GM19239 (cell line): ENCODE measurements at places on chromosomes 3 and 15.

- no peak for DNase-seq
Observed at GRCh38 chr15:39051626-39052322, 487.2 kb upstream of the RASGRP1 start.

DNA sequence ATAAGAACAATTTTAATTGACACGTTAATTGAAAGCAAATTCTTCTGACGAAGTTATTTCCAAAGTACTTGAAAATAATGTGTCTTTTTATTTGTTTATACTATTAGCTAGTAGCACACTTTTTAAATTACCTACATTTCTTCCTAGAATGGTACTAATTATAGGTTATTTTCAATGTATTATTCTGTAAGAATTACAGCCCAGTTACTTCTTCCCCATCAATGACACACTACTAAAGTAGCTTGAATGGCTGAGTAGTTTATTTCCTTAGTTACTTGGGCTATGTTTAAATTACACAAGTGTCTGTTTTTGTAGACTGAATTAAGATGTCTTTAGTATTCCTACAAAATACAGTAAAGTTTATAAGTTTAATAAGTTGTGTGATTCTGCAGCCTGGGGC lies 217.6 kb upstream of the IL12A start:
- no peak for DNase-seq

DNA sequence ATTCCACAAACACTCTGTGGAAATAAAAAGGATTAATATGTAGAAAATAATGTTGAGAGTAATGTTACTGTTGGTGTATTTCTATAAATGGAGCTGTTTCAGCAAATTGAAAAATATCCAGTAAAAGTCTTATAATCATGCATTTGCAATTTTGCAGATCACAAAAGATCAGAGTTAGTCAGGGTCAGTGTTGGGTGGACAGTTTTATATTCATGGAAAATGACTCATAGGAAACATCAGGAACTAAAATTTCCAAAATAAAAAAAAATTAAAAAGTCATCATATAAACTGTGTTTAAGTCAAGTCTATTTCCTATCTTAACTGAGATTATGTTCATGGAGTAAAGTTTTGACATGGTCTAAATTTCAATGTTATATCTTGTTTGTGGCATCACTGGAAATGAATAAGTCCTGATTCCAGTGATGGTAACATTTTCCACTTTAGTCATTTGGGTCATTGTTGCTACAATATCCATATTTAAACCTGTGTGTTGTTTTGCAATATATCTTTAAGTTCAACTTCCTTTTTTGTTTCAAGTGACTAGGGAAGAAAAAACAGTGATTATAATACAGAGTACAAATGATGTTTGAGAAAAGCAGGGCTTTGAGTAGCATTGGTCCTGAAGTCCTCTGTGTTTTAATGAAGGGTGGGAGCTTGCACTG lies 37.8 kb downstream of the MITF start:
- DNase-seq: no peak

DNA sequence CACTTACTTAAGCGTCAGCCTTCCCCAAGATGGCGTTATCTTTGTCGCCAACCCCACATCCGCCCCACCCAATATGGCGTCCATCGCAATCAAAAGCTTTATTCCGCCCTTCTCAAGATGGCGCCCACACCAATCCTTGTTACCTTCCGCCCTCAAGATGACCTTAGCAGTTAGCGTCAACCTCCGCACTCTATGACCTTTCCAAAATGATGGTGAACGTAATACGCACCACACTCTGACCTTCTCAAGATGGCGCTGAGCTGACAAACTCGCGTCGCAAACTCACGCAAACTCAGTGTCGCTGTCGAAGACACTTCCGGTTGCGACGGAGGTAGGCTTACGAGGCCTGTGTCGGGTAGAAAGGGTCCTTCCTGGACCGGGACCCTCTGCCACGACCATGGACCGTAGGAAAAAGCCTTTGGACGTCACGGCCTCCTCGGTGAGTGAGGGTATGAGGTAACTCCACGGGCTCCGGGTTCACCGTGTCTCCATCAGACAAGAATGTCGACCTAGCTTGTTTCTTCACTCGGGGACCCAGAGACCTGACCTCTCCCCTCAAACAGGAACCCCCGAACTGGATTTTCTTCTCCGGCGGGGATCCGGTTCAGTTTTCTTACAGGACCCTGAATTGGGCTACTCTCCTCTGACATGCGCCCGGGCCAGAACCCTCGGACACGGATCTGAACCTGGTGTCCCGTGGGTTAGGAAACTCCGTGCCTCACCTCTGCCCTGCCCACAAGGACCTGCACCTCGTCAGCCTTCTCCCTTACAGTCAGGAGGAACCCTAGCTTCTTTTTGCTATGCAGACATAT lies at the start of gene CCDC174:
Gene CCDC174 (plus strand): TSS at position 323 of the 812 bp plus-strand sequence. CDS start 75 bp downstream, at position 398.
- peak; percentile 80 for DNase-seq

DNA sequence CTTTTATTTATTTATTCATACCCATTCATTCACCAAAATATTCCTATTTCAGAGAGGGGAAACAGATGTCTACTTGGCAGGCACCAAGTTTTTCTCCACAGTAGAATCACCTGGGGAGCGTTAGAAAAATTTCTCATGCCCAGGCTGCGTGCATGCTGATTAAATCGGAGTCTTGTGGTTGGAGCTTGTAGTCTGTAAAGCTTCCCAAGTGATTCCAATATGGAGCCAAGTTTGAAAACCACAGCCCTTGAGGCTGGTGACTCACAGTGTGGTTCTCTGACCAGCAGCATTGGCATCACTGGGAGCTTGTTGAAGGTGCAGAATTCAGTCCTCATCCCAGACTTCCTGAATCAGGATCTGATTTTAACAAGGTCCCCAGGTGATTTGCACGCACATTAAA lies 49.7 kb downstream of the PDHB start:
- no peak for DNase-seq

GRCh38 chr3:128399221-128399915 lies 67.3 kb downstream of the DNAJB8 start:
- no peak for DNase-seq

DNA sequence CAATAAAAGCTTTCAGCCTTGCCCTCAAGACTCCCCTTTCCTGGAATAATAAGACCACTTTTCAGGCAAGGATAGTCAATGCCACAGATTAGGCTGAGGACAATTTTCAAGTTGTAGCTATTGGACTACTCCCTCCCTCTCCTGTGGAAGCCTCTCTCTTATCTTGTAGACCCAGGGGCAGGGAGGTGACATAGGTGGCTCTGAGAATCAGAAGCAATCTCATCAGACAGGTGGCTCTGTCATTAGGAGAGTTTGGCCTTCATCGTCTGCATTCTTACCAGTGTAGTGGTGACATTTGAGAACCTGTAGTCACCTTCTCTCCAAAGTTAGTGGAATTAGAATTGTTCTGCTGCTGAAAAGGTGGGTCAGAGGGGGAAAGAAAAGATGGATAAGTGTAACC lies 80.0 kb downstream of the LARS2 start:
- DNase-seq: no peak

DNA sequence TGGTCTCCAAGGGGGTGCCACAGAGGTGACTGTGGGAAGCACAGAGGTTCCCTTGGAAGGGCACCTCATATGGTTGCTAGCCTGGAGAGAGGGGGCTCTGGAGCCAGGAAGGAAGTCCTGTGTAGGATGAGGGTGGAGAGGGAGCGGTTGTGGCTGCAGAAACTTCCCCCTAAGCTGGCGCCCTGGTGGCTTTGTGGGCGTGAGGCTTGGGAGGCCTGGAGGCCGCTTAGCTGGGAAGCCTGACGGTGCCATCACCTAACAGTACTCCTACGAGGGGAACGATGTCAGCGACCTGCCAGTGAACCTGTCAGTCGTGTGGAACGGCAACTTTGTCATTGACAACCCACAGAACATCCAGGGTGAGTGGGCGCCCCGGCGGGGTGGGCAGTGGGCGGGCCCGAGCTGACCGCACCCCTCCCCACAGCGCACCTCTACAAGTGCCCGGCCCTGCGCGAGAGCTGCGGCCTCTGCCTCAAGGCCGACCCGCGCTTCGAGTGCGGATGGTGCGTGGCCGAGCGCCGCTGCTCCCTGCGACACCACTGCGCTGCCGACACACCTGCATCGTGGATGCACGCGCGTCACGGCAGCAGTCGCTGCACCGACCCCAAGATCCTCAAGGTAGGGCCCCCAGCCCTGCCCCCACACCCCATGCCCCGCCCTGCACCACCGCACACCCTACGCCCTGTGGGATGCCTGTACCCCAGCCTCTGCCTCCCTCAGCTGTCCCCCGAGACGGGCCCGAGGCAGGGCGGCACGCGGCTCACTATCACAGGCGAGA lies 31.0 kb downstream of the PLXNA1 start:
- no peak for DNase-seq

DNA sequence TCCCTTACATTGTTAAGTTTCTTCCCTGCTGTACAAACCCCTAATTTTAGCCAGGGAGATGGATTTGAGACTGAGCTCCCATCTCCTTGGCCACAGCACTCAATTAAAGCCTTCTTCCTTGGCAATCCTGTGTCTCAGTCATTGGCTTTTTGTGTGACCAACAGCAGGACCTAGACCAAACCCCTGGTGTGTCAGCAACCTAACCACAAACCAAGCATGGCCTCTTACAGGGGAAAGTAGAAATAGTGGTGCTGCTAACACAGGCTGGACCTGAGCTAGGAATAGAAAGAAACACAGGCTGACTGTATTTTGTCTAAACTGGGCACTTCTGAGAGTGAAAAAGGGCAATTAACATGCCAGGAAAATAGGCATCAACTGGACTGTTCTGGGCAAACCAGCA lies 37.9 kb downstream of the PPCDC start:
- peak; percentile 47 for DNase-seq

DNA sequence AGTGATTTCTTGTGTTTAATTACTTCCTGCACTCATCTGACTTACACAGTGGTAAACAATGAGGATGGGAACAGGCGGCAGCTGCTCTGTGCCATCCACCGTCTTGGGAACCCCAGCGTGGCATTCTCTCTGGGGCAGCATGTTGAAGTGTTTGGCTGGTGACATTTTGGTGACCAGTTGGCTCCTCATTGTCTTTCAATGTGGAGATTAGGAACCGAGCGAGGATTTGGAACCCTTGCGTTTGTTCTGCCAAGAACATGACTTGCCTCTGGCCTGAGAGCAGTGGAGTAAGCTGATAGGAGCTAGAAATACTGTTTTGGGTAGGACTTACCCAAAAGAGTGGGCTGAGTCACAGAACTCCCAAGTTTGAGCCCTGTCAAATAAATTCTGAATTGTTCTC lies 88.8 kb downstream of the IGF1R start:
- no peak for DNase-seq

DNA sequence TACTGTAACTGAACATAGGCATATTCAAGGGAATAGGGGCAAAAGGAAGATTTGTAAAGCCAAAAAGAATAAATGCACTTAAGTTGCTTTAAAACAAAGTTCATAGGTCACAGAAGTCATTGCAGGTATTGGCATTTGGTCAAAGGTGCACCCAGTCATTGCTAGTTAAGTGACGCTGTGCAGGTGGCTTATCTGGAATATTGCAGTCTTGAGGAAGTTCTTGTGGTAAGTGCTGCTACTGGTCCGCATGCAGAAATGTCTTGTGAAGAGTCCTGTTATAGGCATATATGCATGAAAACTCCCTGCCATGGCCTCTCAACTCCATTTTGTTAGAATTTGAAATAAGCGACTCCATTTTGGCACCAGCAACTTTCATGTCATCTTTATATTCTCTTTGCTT lies 293.1 kb downstream of the GBE1 start:
- DNase-seq: no peak

DNA sequence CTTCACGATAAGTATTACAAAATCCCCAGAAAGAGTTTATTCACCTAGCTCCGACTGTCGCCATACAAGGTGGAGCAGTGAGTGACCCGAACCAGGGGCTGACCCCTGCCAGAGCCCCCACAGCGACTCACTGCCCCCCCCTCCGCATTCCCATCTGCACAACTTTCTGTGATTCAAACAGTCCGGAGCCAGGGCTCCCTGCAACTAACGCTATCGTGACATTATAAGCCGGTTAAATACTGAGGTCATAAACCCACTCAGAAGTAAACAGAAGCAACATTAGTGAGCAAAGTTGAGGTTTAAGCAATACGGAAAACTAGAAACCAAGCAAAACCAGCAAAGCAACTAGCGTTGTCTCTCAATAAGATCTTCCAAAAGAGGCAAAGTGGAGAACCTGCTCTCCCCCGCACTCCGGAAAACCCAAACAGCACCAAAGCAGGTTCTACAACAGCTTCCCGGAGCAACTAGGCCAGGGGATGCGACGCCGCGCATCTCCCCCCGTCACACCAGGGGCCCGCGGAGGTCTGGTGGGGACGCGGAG lies 642 bp downstream of the SCAP start:
- peak; percentile 30 for DNase-seq

DNA sequence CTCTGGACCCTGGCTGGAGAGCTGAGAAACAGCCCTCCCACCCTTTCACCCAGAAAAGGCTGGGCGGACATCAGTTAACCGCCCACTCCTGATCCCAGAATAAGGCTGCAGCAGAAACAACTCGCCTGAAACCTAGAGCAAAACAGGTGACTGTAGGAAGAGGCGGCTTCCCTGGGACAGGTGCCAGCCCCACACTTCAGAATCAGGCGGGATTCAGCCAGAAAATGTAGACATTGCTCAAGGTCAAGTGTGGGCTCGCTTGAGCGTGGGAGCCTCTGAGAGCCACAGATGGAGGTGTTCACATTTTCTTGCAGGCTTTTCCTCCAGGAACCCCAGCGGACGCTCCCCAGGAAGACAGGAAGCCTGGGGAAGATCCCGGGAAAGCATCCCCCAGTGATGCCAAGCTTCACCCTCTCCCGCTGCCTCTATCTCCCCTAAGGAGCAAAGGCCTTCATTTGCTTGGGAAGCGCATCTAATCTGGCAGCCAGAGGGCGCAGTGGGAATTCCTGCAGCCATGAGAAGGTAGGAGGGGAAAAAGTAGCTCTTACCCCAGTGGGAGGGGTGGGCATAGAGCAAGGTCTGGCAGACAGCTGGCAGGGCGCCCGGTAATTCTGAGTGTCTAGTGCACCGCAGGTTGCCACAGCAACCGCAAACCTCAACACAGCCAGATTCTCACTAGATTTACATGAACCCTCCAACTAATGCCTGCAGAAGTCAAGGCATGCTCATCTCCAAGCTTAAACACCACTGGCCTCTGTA lies 77.7 kb downstream of the OCA2 start:
- no peak for DNase-seq

GRCh38 chr3:178345944-178346343 lies 190.3 kb upstream of the KCNMB2 start:
- DNase-seq: no peak

DNA sequence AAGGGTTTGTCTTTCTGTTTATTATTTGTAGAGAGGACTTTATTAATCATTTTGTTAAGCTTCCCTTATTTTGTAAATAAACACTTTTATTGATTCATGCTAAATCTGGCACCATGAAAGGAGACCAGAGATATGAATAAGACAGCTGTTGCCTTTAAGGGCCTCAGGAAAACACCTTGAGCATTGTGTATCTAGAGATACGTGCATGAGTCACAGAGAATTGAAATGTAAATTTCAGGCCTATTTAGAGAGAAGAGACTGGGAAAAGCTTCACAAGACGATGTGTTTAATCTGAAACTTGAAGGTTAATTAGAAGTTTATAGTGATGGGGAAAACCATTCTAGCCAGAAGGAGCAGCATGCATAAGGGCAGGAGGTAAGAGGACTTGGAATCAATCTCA lies 28.6 kb upstream of the UTS2B start:
- no peak for DNase-seq
